ENCODE measurements at places on chromosomes 2 and 18.

GRCh38 chr2:67808112-67808511, 254.7 kb downstream of the C1D start:
- DNase-seq: no peak

DNA sequence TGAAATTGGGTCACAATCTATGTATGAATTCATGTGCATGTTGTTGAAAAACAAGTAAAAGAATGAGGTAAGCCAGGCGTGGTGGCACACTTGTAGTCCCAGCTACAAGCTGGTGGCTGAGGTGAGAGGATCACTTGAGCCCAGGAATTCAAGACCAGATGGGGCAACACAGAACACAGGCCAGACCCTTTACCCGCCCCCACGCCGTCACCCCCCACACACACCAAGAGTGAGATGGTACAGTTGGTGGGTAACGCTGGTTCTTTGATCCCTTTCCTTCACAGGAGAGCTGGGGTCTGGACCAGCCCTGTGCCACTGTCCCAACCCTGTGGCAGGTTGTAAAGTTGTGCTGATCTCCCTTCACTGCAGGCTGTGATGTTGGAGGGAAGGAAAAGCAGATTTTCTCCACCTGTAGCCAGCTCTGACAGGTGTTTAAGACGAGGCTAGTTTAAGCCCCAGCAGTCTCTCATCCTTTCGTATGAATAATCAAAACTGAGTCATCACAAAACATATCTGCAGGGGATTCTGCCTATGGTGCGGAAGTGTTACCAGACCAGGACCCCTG, 13.6 kb downstream of the B3GNT2 start:
- DNase-seq: no peak

GRCh38 chr2:86195808-86196387, 636 bp upstream of the IMMT start:
- DNase-seq: no peak

DNA sequence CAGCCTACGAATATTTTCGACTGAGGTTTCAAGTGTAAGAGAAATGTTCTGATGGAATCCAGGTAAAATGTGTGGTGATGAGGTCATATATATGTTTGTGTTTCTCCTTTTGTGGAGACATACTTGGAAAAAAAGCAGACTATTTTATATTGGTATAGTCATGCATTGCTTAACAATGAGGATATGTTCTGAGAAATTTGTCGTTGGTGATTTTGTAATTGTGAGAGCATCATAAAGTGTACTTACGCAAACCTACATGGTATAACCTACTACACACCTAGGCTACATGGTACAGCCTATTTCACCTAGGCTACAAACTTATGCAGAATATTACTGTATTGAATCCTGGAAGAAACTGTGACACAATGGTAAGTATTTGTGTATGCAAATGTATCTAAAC, 1849.9 kb upstream of the CELF4 start:
- DNase-seq: no peak

- DNase-seq: no peak
Observed at GRCh38 chr18:77765468-77765867, 515.8 kb downstream of the GALR1 start.

DNA sequence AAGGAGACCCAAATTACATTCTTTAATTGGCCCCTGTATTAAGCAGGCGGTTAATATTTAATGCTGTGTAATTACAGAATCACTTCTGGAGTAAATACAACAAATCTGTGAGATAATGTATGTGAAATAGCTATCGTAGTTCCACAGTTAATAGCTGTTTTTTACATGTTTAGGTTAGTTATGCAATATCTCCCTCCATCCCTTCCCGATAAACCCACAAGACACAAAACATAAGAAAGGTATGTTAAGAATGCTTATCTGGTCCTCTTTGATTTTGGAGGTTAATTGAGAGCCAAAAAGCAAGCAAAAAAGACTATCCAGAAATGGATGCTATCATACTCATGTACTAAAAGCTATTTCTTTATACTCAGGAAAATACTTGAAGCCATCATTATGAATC, 49.1 kb downstream of the ZNF638 start:
- DNase-seq: no peak

DNA sequence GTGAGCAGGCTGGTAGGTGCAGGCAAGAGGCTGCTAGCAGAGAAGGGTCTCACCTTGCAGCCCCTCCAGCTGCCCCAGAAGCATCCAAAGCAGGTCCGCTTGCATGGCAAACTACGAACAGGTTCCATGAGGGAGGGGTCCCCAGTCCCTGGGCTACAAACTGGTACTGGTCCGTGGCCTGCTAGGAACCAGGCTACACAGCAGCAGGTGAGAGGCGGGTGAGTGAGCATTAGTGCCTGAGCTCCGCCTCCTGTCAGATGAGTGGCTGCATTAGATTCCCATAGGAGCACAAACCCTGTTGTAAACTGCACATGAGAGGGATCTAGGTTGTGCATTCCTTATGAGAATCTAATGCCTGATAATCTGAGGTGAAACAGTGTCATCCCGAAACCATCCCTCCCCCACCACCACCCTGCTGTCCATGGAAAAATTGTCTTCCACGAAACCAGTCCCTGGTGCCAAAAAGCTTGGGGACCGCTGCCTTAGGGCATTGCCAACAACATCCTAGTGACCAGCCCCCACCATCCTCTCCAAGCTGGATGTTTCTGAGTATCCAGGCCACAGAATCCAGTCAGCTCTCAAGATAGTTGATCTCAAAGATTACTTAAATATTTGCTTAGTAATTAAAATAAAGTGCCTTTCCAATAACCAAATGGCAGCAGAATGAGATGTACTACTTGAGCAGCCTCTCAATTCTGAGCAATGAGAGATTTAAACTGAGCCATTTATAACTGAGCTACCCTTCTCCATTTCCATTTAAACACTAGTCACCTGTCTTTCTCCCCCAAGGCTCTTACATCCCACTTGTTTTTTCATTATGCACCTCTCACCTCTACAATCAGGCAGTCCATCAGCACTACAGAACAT, 32.4 kb downstream of the LRP2 start:
- no peak for DNase-seq

DNA sequence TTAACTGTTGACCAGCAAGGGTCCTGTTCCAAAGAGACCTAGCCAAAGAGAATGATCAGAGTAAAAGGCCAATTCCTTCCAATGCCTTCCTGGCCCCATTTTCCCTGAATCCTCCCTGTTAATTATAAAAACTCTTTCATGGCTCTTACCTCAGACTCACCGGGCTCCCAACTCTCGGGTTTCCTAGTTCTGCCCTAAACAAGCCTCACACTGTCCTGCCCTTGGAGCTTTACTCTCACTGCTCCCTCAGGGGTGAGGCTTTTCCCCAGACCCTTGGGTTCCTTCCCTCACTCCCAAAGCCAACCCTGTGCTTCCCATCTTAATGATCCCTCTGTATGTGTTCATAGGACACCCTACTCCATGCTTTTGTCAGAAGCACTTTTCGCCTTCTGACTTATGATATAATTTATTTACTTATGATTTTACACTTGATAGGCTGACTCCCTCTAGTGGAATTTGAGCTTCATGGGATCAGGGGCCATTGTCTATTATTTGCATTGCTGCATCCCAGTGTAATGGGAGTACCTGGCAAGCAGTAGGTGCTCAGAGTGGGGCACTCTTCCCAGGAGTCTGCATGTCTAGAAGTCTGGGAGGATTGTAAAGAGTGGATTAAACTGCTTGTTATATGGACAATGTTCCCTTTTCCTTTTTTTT, 29.9 kb upstream of the ZNG1B start:
- peak; percentile 35 for DNase-seq

DNA sequence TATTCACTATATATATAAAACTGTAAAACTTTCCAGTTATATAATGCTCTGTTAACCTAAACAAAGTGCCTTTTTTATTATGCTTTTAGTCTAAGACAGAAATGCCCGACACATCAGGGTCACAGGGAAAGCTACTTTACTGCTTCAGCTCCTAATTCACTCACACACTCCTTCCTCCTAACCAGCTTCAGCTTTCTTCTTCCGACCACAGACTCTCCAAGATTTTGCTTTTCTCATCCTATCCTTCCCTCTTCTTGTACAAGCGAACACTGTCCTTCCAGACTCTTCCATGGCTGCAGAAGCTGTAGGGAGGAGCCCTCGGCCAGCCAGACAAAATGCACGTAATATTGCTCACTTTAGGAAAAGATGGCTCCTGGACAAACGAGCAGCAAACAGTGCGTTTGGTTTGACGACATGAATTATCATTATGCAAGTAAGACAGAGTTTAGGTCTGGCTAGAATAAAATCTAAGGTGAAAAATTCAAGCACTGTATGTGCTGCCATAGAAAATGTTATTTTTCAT, 47.5 kb upstream of the HNRNPA3 start:
- peak; percentile 51 for DNase-seq

- no peak for DNase-seq
Observed at GRCh38 chr2:70961648-70961994, 16.8 kb upstream of the ANKRD53 start.

DNA sequence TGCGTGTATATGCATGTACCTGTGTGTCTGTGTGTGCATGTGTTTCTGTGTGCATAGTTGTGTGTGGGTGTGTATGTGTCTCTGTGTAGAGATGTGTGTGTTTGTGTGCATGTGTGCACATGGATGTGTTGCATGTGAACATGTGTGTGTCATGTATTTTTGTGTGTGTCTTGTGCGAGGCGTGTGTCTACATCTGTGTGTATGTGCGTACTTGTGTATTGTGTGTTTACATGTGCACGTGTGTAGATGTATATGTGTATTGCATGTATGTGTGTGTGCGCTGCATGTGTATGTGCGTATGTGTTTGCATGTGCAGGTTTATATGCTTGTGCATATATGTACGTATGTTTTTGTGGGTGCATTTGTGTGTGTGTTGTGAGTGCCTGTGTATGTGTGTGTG, 735.2 kb downstream of the GALR1 start:
- no peak for DNase-seq

DNA sequence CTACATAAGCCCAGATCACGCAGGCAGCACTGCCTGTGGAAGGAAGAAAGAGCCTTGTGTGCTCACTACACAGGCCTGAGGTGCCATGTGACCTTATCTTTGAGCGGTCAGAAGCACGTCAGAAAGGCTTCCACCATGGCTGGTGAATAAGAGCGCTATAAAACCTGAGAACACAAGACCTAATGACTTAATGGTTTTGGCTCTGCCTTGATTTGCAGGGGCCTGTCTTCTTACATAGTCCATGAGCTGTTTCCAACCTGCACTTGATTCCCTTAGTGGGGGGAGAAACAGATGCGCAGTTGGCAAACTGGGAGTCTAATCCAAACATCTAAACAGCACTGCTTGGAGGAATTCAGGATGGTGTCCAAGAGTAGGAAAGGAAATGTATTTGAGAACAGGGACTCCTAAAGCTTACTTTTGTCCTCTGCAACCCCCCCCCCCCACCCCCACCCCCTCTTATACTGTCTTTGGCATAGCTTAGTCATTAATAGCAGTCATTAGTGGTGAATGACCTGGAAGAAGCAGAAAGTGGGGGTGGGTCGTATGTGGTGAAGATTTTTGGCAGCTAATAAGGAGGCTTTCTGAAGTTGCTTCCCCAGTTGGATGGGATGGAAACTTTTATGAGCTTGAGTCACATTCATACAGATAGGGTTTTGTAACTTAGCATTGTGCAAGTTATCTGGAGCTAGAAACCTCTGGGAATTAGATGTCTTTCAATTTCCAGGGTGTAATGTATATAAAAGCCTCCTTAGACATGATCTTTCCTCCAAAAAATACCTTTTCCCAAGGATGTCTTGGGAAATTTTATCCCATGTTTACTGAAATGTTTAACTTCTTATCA, 454.1 kb downstream of the MEIS1 start:
- DNase-seq: no peak
